Activated CD4-positive, alpha-beta T cell treated with anti-CD3 and anti-CD28 coated beads for 36 hours (primary cell): ENCODE measurements at places on chromosomes 2 and 18.

DNA sequence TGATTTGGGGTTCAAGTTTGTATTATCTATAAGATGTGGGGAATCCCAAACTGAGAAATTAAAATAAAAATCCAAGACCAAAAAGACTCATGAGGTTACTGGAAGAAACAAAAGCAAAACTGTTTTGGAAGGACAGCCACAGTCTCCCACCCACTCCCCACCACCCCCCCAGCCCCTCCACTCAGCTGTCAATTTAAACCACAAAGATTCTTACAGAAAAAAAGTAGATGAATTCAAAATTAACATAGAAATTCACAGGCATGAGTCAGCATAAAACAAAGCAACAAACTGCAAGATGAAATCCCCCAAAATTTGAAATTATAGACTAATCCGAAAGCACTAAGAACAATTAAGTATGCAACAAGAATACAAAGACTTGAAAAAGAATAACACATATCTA lies 12.1 kb downstream of the MAP4K3 start:
- peak; percentile 32 for DNase-seq

DNA sequence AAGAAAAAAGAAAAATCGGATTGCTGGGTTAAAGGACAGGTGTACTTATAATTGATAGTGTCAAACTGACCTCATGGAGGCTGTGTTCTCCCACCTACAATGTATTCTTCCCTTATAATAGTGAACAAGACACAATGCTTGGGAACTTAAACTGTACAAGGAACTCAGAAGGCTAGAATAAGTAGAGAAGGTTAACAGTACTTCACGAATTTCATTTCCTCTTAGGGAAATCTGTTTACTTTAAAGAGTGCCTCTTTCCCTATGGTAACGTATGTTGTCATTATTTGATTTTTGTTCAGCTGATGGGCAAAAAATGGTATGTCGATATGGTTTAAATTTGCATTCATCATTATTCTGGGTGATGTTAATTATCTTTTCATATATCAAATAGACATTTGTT lies 9.2 kb upstream of the HK2 start:
- no peak for DNase-seq

DNA sequence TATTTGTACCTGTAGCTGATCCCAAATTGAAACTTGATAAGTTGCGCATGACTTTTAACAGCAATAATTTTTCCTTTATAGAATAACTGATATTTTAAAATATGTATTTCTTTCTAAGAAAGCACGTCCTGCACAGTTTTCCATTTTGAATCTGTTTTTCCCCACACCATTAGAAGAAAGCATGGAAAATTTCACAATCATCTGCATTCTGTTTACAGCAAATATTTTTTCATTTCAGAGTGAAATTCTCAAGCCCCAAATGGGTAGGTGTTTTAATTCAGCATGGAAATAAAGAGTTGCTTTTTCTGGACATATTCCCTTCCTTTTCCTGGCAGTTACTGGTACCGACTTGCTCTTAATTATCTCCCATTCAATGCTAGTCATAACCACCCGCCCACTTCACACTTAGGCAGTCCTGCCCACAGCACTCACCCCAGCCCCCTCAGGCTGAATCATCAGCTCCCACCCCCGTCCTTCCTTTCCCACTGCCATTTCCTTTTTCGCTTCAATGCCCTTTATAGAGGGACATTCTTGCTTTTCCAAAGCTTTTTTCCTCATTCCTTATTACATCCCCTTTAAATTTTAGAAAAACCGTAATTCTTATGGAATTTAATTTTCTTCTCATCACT lies 89.2 kb upstream of the GLS start:
- DNase-seq, result peak; percentile 73

DNA sequence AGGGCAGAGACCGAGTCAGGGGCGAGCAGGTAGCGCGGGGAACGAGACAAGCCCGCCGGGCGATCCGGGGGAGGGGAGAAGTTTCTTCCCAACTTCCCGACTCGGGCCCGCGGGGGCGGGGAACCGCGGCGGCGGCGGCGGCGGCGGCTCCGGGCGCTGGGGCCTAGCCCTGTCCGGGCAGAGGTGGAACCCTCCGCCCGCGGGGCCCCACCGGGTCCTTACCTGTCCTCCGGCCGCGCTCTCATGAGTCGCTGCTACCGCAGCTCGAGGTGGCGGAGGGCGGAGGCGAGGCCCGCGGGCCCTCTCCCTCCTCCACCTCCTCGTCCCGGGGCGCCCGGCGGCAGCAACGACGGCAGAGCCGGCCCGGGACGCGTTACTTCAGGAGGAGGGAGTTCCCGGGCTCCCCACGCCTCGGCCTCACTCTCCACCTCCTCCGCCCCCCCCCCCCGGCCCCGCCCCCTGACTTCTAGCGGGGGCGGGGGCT lies at the start of gene YES1:
Gene YES1 (minus strand): TSS at position 351 of the 484 bp plus-strand sequence. CDS start 55,415 bp downstream, outside the sequence.
- DNase-seq, result peak; percentile 84

DNA sequence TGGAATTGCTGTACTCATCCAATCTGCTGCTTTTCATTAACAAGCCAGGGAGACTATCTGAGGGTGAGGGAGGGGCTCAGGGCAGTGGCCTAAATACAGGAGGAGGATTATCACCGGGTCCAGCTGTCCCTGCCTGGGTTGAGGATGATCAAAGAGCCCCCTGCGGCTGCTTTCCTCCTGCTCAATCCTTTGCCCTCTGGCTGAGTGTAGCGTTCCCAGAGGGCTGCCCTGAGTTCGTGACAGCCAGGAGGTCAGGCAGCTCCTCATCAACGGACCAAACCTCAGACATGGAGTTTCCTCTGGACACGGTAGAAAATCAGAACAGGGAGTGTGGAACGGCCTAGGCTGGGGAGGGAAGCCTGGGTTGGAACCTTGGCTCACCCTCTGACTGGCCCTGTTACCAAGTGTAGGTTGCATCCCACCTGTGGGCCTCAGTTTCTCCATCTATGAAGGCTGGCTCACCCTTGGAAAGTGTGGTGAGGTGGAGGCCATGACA lies 23.5 kb downstream of the CIB4 start:
- no peak for DNase-seq
